Renal cortical epithelial cell (primary cell): ENCODE measurements at places on chromosomes 6 and 20. TPM values are rescaled to one million over a fixed set of nuclear protein-coding genes. Genes with fewer than 3 reads are reported as not detected.
A peak's percentile ranks its signal among the peaks of the same experiment; 100 is the strongest.

DNA sequence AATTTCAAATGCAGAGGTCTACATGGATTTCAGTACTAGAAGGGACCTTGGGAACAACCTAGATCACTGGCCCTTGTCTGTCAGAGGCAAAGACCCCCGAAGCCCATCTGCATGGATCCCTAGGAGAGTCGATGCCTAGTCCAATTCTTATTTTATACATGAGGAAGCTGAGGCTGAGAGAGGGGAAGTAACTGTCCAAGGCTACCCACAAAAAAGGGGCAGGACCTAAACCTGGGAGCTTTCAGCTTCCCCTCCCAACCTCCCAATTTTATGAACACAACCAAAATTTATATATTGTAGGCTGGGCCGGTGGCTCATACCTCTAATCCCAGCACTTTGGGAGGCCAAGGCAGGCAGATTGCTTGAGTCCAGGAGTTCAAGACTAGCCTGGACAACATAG, 73.2 kb downstream of the TRERF1 start:
- no peak for DNase-seq

DNA sequence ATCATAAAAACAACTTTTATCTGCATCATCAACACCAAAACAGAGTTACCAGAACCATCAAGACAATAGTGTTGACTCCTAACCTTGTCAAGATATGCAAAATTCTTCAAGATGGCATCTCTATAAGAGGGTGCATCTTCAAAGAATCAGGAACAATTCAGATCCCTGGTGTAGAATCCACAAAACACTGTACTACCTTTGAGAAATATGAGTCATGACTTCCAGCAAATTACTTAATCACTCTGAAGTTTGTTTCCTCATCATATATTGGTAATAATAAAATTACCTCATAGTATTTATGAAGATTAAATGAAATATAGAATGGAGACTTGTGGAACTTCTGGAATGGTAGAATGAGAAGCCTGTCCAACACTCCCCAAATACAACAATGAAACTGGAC, 221.3 kb upstream of the SUPT3H start:
- no peak for DNase-seq

SIRPB1 gene
- total RNA-seq = 3.3 and 6.7 TPM in 2 replicates

- no peak for DNase-seq
These were observed 172.6 kb upstream of the BMP5 start for GRCh38 chr6:56047931-56048540.

NMBR gene
- total RNA-seq = 0.10 TPM in 1 of 2 replicates, not detected in the other

GRCh38 chr20:53570446-53571276, 23.0 kb downstream of the ZNF217 start:
- DNase-seq = no peak

OXT gene
- not detected in 2 replicates for total RNA-seq

DNA sequence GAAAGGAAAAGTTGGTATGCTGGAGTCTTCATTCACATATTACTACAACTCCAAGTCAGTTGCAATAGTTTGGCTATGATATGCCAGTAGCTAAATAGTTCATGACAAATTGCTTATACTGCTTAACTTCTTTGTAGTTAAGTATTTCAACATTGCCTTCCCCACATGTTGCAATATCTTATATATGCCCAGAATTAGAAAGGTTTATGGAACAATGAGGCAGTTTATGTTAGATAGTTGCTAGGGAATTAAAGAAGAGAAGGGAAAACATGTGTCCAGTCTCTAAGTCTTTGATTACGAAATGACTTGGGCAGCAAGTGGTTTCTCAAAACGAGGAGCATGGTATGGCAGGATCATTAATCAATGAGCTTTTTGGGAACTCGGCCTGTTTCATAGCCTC, 145.8 kb downstream of the PLCB4 start:
- peak; percentile 95 for DNase-seq

ADGRF5 gene
- 0.17 and 0.70 TPM in 2 replicates for total RNA-seq

DNA sequence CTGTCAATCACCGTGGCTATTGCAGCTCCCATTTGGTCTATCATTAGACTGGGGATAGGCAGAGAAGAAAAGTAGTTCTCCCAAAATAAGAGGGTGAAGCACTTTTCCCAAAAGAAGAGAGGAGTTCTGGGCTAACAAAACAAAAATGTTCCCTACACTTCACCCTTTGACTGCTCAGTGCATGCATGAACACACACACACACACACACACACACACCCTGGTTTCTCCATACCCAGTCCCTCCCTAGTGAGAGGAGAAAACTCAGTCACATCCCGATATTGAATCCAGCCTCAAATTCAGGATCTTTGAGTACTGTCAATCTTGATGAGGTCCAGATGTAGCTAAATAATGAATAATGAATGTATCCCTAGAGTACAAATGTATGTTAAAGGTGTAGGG, 4.6 kb upstream of the TBPL1 start:
- no peak for DNase-seq

GINS1 gene
- total RNA-seq = 6.1 and 25.4 TPM in 2 replicates

DNA sequence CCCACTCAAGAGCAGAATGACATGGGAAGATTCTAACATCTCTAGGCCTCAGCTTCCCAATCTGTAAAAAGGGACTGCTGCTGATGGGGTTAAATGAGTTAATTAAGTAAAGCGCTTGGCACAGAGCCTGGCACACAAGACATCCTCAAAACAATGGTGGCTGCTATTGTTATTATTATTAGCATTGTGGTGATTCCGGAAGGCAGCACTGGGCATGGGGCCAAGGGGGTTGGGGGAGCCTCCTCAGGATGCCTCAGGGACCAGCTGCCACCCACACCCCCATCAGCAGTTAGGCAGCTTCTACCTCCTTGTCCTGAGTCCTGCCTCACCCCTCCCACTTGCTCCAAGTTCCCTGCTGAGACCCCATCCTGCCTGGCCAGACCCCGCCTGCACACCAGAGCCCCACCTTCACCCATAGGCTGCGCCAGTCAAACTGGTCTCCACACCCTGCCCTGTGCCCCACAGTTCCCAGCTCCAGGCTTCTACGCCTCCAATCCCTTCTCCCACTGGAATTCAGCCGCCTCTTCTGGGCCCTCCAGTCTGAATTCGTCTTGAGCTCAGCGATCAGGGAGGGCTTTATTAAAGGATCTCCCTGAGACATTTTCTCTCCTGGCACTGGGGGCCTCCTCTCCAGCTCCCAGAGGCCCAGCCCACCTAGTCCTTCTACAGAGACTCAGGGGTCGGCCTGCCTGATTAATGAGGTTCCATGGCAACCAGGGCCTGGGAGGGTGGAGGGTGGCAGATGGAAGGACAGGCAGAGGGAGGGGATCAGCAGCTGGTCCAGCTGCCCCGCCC, 1.5 kb downstream of the E2F1 start:
- no peak for DNase-seq

DNA sequence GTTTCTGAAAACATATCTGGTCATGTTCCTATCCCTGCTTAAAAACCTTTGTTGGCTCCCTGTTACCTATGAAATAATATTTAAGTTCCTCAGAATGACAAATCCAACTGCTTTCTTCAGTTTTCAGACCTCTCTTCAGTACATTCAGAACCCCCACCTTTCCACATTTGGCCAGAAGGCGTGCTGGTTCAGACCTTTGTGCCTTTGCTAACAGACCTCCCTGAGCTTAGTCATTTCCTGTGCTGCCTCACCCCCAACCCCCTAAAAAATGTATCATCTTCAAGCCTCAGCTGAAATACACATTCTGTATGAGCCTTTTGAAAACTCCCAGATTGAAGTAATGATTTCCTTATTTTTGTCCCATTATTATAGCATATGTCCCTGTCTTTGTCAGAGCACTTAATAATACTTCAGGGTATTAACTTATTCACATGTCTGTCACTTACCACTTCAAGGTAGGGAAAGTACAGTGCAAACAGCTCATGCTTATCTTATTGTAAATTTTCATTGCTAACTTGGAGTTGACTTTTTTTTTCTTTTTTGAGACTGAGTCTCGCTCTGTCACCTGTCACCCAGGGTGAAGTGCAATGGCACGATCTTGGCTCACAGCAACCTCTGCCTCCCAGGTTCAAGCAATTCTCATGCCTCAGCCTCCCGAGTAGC, 19.7 kb downstream of the FAM217A start:
- peak; percentile 79 for DNase-seq

DNA sequence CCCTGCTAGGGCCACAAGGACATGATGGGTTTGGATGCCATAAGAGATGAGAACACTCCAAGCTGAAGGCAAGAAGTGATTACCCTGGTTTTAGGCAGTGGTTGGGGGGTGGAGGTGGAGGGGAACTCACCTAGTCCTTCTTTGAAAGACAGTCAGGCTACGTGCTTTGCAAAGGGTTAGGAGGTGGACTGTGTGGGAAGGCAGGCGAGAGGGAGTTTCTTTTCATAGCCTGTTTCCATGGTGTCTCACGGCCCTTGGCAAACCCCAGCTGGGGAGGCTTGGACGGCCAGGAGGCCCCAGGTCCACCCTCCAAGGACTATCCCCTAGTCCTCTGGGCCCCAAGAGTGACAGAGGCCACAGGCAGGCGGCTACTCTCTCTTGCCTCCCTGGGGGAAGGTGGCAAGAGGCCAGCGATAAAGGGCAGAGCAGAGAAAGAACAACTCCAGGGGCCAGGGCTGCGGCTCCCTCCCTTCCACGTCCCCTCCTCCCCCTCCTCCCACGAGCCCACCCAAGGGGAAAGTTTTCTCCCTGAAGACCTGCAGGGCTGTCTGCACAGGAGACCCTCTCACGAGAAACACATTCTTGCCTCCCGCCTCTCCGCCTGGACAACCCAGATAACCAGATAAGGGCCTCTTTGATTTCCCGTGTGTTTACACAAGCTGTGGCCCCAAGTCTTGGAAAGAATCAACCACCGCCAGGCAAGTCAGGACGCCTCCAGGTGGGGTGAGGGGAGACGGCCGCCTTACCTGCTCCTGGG, 74.4 kb downstream of the NOL4L start:
- no peak for DNase-seq

- no peak for DNase-seq
These were observed 29.8 kb upstream of the MROH8 start for GRCh38 chr20:37209193-37209592.

WFDC6 gene
- total RNA-seq = not detected in 2 replicates
